Right lung (tissue), 10 donors: ENCODE measurements at places on chromosomes 7 and 10. TPM values are rescaled to one million over a fixed set of nuclear protein-coding genes. Genes with fewer than 3 reads are reported as not detected.

Gene LEP
- 0.05 TPM for polyA plus RNA-seq

Gene HDAC9
- 12.1 TPM for polyA plus RNA-seq

Gene GTF2IRD2
- 32.2 TPM for polyA plus RNA-seq

- no peak for DNase-seq
Observed at GRCh38 chr10:28291881-28292297, 11.0 kb downstream of the MPP7 start.

GRCh38 chr10:2874963-2875362, 192.4 kb upstream of the PFKP start:
- no peak for DNase-seq

DNA sequence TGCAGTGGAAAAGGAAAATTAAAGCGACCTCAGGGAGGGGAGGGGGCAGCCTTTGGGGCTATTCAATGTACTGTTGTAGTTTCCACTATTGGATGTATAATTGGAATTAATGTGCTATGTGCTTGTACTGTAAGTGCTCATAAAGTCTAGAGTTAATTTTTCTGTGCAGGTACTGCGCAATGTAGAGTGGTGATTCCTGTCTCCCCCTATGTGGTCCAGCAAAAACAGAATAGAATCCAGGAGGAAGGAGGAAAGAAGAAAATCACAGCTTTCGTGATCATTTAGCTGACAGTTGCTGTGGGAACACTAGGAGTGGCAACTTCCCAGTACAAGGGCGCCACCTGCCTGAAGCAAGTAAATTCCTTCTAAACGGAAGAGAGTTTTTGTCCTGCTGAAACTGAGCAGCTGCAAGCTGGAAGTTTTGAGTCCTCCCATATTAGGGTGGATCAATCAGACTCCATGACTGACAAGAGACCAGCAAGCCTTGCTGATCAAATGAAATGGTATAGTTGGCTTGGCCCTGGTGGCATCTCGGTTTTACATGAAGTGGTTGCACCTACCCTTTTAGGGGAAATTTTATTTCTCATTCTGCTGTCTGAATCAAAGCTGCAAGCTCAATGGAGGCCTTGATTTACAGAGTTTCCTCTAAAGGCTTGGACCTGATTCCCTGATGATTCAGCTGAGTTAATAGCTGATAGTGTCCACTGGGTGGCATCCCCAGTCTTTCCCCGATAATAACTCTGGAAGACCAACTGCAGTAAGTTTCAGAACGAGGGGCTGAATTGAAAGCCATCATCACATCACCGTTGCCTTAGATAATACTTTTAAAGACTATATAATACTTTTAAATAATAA, 299.8 kb downstream of the HGF start:
- peak; percentile 51 for DNase-seq

DNA sequence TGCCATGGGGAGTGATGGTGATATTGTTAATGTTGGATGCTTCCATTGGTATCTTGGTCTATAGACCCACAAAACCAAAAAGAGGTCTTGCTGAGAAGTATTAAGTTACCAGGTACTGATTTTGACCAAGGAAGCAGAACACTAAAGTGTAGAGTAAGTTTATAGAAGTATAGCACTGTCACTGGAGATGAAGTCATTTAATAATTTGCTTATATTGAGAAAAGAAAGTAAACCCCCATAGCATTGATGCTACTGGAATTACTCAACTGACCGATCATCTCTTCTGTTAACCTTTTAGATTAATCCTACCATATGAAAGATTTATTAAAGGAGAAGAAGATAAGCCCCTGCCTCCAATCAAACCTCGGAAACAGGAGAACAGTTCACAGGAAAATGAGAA, 183.2 kb downstream of the RTKN2 start:
- DNase-seq = no peak

- DNase-seq = no peak
Observed at GRCh38 chr7:32018845-32019578, 51.2 kb downstream of the PDE1C start.

GRCh38 chr10:62559481-62560200, 185.5 kb downstream of the ZNF365 start:
- no peak for DNase-seq

GRCh38 chr10:104650072-104650471, 9.0 kb downstream of the SORCS3 start:
- DNase-seq = no peak

DNA sequence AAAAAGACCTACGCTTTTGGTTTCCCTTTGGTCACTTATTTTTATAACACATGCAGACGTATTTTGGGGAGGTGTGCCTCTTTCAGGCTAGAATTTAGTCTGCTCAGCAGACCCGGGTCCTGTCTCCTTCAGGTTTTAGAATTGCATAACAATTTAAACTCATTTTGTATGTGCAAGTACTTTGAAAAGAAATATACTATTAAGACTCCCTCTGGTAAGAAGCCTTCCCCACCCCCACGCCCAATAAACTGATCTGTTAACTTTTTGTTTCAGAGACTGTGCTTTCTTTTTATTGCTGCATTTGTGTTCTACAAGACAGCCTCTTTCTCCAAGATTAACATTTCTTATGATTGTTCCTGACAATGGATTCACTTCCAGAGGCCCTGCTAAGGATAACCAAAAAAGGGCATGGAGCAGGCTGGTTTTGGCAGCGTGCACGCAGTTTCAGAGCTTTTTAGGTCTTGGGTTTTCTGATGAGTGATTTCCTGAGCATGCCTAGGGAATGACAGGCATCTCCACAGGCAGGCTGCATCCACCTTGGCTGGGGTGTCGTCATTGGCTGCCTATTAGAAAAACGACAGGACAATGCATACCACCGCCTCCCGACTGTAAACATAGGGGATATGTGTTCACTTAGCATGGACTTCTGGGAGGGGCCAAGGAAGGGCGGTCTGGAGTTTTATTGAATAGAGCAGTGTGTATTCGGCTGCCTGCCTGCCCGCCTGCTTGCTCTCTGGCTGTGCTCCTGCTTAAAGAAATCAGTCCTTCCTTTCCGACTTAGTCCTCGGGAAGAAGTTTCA, at the start of gene CALD1:
TSS of gene CALD1 (plus strand) at position 694 of the 800 bp plus-strand sequence. CDS start 88,100 bp downstream, outside the sequence.
- DNase-seq = peak; percentile 73
